Left hindlimb (tissue), 1 donor: ENCODE measurements at places on chromosomes 12 and 14.
A peak's percentile ranks its signal among the peaks of the same experiment; 100 is the strongest.

- DNase-seq: no peak
Measured at GRCh38 chr12:107845226-107845979, 70.9 kb downstream of the ASCL4 start.

- DNase-seq: no peak
Measured at GRCh38 chr12:29844667-29845066, 60.9 kb upstream of the TMTC1 start.

DNA sequence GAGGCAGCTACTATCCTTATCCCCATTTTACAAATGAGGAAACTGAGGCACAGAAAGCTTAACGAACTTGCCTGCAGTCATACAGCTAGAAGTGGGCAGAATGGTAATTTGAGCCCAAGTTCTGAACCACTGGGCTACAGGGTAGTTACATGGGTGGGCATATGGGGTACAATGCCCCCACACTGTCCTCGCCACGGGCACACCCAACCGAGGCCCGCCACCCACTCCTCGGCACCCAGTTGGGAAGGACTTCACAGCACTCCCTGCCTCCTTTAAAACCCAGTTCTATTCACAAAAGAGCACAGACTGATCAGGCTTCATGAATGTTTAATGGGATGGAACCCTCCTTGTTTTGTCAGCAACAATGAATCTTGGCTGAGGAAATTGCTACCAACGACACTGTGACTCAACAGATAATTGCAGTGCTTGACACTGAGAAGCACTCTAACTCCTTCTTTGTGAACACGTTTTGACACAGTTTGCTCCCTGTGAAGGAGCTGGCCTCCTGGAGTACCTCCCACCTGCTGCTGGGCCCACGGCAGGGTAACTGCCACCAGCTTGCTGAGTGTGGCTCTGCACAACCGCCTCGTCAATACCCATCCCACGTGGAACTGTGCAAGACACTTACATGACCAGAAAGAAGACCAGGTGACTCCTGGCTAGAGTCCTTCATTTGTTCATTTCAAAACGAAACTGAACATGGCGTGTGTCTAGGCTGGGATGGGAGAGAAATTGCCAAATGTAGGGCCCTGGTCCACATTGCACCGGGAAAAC, 63.5 kb downstream of the CLMN start:
- DNase-seq: no peak

DNA sequence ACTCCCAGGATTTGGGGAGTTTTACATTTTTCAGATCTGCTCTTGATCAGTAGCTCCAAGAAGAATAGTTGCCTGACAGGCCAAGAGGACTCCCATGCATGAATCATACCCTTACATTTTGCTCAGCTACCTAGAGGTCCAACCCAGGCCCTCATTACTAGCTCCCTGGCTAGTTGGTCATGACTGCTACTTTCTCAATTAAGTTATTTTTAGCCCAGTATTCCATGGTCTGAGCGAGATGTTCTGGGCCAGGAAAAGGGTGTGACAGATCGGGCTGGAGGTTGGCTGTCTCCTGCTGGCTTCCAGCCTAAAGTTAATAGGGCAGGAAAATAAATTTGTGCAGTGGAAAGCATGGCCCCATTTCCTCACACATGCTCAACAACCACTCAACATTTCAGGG, 379.2 kb downstream of the GRIN2B start:
- peak; percentile 34 for DNase-seq

GRCh38 chr14:98512501-98513251, 759.3 kb downstream of the BCL11B start:
- DNase-seq: no peak

- no peak for DNase-seq
Measured at GRCh38 chr12:108822497-108823205, 34.7 kb downstream of the SSH1 start.

GRCh38 chr12:69417741-69418167, 52.4 kb upstream of the FRS2 start:
- DNase-seq: no peak

DNA sequence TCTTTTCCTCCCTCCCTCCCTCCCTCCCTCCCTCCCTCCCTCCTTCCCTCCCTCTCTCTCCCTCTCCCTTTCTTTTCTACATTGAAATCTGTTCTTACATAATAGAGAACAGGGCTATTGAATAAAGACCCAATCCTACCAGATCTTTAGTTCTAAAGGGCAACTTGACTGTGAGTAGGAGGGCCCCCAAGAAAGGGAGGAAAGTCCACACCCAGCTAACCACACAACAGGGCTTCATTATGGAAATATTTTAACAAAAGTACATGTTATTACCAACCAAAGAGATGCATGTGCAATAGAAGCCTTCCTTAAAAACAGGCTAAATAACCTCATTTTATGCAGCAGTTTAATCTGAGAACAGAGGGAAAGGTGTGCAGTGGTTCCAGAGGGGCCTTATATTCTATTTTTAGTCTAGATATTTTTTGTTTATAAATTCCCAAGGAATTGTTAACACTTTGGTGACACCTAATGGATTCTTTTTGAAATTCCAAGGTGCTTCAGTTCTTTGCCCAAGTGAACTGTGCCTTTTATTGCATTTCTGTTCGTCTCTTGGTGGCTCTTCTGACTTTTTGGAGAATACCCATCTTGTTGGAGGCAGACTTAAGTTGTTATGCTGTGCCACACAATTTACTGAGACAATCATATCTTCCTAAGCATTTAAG, 63.0 kb downstream of the GNS start:
- DNase-seq: no peak

- no peak for DNase-seq
Measured at GRCh38 chr14:94041551-94042346, 15.6 kb downstream of the OTUB2 start.

GRCh38 chr12:27083861-27084394, 1.6 kb upstream of the C12orf71 start:
- DNase-seq: peak; percentile 58

GRCh38 chr14:35355981-35356841, 48.3 kb downstream of the NFKBIA start:
- no peak for DNase-seq

DNA sequence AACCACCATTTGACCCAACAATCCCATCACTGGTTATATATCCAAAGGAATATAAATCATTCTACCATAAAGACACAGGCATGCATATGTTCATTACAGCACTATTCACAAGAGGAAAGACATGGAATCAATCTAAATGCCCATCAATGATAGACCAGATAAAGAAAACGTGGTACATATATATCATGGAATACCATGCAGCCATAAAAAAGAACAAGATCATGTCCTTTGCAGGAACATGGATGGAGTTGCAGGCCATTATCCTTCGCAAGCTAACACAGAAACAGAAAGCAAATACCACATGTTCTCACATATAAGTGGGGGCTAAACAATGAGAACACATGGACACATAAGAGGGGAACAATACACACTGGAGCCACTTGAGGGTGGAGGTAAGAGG, 15.7 kb downstream of the CAPRIN2 start:
- no peak for DNase-seq

DNA sequence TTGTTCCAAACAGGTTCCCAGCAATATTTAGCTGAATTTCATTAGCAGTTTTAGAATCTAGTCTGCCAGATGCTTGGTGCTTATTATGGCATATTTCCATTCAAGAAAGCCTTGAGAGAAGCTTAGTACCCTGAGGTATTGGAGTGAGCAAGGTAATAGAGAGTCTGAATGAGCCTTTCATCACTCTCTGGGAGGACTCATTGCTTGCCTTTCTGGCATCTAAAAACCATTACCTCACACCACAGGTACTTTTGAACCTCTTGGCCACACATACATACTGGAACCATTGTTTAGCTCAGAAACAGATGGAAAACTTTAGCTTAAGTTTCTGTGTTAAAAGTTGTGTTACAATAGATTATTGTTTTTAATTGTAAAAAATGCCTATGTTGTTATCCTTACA, 27.4 kb upstream of the KCNH3 start:
- no peak for DNase-seq

- no peak for DNase-seq
Measured at GRCh38 chr12:127336416-127336815, 930.6 kb upstream of the TMEM132C start.

GRCh38 chr12:70721216-70721615, 84.0 kb upstream of the PTPRB start:
- no peak for DNase-seq

GRCh38 chr12:53729644-53730043, 2.4 kb upstream of the CALCOCO1 start:
- DNase-seq: no peak

DNA sequence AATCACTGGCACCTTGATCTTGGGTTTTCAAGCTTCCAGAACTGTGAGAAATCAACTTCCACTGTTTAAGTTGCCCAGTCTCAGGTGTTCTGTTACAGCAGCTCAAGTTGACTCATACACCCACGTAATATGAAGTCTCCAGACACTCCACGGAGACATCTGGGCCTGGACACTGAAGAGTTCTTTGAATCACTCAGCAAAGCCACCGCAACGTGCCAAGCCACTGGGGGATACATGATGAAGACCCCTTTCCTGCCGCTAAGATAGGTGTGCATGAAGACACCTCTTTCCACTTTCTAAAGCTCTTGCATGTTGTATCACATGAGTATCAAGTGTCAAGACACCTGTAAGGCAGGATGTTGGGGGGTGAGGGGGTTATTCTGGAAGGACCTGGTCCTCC, 311.7 kb upstream of the RTL1 start:
- DNase-seq: peak; percentile 24

DNA sequence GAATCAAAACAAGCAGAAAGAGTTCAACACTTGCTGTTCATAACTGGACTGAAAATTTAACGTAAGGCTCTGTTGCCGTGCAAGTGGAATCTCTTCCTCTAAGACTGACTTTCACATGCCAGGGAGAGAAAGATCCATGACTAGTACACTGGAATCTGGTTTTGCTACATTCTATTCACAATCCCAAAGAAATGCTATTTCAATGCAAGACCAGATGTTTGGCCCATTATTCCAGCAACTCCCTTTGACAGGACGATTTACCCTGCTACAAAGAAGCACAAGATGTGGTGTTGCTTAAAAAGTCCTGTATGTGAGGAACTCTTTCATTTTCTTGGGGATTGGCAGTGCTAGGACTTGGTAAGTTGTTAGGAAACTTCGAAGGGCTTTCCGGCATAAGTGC, 17.4 kb downstream of the RFC5 start:
- DNase-seq: no peak

GRCh38 chr12:54358191-54358944, 5.9 kb downstream of the GPR84 start:
- DNase-seq: no peak

DNA sequence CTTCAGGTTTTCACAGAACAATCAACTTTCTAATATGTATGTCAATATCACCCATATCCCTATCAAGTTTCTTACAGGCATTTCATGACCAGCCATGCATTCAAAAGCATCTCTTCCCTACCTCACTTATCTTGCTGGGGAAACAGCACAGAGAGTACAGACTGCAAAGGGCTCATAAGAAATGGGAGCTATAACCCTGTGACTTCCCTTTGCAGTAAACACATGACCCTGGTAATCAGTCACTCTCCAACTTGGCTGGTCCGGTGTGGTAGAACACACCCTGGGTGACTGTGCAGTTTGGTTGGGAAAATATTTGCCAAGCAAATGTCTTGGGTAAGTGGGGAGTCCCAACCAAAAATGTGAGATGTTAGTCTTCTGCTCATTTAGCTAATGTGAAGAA, 49.4 kb upstream of the TMCC3 start:
- no peak for DNase-seq

GRCh38 chr14:59566296-59566695, 10.3 kb downstream of the CCDC175 start:
- DNase-seq: no peak

GRCh38 chr12:29990971-29991370, 207.2 kb upstream of the TMTC1 start:
- no peak for DNase-seq

DNA sequence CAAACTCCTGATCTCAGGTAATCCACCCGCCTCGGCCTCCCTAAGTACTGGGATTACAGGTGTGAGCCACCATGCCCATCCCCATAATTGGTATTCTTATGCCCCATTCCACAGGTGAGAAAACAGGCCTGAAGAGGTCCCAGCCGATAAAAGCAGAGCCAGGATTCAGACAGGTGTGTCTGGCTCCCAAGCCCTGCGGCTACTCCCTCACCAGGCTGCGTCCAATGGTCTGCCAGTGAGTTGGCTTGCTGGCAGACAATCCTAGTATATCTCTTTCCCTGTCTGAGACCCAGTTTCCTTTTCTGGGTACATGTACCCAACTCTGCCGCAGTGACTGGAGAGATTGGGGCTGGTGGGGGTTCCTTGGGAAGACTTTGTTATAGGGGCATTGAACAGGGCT, 1.9 kb upstream of the TSPAN9 start:
- no peak for DNase-seq

GRCh38 chr12:27982385-27982784, 9.9 kb upstream of the PTHLH start:
- no peak for DNase-seq

DNA sequence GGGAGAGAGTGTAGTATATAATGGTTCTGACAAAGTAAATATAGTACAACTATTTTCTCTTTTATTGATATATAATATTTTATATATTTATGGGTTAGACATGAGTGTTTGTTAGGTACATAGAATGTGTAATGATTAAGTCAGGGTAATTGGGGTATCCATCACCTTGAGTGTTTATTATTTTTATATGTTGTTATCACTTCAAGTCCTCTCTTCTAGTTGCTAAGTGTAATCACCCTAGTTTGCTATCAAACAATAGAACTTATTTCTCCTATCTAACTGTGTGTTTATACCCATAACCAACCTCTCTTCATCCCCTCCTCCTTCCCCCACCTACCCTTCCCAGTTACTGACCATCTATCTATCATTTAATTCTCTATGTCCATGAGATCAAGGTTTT, 64.2 kb downstream of the BRMS1L start:
- DNase-seq: no peak

DNA sequence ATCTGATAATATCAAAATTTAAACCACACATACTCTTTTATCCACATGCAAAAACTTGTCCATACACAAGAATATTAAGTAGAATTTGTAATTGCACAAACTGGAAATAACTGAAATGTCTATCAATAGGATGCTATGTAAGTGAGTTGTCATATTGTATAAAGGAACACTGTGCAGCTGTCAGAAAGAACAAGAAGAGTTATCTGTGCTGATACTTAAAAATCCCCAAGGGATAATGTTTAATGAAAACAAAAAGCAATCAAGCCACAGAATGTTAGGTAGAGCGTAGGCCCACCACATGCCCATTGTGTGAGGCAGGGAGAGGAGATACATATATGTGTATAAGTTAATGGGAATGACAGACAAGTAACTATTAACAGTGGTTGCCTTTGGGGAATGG, 25.9 kb upstream of the HIGD1C start:
- no peak for DNase-seq

GRCh38 chr12:50986966-50987737, 34.8 kb downstream of the HIGD1C start:
- peak; percentile 55 for DNase-seq

GRCh38 chr14:90603336-90603735, 206.5 kb downstream of the CALM1 start:
- DNase-seq: no peak

GRCh38 chr12:132251741-132252490, 77.5 kb downstream of the GALNT9 start:
- no peak for DNase-seq

GRCh38 chr12:55744340-55745030, 1.6 kb downstream of the GDF11 start:
- no peak for DNase-seq

GRCh38 chr12:93139028-93139665, 210.1 kb upstream of the EEA1 start:
- DNase-seq: no peak
